ENCODE measurements at places on chromosomes 5 and 9.

- DNase-seq = no peak
These were observed 68.7 kb upstream of the TAS2R1 start for GRCh38 chr5:9698841-9699240.

DNA sequence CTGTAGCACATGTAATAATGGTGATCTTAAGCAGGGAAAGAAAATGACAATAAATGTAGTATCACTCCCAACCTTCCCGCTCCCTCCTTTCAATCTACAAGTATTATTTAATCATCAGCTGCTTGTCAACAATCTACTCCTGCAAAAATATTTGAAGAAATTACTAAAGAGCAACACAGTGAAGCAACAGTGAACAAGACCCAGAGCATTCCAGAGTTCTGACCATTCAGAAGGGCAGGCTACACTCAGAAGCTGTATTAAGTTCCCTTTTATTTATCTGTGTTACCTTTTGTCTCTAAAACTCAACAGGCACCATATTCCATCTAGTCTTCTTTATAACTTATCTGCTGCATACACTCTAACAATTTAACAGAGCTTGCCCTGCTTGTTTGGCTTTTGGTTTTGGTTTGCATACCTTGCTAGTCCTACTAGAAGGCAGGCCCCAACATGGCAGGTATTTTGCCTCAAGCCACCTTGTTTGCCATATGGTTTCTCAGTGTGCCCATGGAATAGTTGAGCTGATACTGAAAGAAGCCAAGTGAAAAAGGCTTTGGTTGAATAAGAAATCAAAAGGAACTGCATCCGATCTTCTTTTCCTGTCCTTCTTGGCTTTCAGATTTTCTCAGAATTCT lies 253.9 kb downstream of the CEMIP2 start:
- DNase-seq = no peak

GRCh38 chr9:134220311-134220710 lies 55.9 kb upstream of the RNU6ATAC start:
- DNase-seq = no peak

GRCh38 chr9:134473141-134474054 lies 147.1 kb downstream of the RXRA start:
- no peak for DNase-seq

- DNase-seq = no peak
These were observed 415.7 kb downstream of the RAB3C start for GRCh38 chr5:58998544-58998943.

- DNase-seq = no peak
These were observed 391.7 kb downstream of the ACTL7B start for GRCh38 chr9:108463932-108464606.

- no peak for DNase-seq
These were observed 35.6 kb downstream of the FST start for GRCh38 chr5:53515988-53516387.

DNA sequence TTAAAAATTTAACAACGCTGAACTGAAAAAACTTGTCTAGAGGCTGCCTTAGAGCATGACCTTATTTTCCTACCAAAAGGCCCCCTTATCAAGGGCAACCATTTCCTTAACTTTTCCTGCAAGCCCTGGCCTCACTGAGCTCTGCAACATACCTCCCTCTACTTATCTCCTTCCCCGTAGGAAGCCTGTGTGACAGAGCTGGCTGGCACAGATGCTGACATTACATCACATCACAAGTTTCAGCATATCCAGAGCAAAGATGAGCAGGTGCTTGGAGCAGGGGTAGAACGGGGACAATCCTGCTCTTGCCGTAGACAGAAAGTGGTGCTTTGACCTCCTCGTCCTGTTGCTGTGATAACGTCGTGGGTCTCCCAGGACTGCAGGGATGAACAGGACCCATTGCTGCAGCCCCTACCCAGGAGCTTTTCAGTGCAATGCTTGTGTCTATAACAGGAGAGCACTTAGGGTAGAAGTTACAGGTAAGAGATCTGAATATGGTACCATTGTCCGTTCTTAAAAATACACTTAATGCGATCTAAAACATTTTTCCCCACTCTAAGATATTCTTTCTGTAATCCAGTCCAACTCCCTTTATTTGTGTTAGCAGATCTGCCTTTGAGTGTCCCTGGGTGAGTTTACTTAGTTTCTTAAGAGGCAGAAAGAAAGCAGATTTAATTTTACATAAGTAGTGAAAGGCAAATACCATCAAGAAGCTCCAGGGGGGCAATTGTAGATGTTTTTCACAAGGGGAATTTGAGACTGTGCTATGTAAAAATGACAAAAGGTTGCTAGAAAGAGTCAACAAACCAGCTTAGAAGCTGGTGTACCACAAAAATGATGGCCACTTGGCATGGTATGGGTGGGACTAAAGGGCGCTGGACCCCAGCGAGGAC lies 101.9 kb upstream of the EFNA5 start:
- DNase-seq = no peak

GRCh38 chr5:1930501-1930879 lies 47.8 kb upstream of the IRX4 start:
- no peak for DNase-seq

- no peak for DNase-seq
These were observed 97.3 kb downstream of the SIL1 start for GRCh38 chr5:139100825-139101224.

DNA sequence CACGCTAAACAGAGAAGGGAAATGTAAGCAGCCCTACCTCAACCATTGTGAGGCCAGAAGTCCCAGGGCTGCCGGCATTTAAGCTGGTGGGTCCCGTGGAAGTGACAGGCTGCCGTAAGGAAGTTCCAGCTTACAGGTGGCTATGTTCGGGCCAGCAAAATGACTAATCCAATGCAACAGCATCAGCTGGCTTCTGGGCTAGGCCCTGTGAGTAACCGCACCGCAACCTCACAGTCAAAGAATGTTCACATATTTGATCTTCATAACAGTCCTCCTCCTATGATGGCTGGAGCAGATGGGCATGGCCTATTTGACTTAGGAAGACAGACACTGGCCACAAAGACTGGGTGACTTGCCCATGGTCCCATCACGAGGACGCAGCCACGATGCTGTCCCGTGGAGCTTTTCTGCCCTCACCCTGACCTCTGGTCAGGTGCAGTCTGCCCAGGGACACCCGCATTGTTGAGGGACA lies 88.2 kb downstream of the LIFR start:
- DNase-seq = no peak

- no peak for DNase-seq
These were observed 5.4 kb downstream of the FCN1 start for GRCh38 chr9:134912126-134912840.

DNA sequence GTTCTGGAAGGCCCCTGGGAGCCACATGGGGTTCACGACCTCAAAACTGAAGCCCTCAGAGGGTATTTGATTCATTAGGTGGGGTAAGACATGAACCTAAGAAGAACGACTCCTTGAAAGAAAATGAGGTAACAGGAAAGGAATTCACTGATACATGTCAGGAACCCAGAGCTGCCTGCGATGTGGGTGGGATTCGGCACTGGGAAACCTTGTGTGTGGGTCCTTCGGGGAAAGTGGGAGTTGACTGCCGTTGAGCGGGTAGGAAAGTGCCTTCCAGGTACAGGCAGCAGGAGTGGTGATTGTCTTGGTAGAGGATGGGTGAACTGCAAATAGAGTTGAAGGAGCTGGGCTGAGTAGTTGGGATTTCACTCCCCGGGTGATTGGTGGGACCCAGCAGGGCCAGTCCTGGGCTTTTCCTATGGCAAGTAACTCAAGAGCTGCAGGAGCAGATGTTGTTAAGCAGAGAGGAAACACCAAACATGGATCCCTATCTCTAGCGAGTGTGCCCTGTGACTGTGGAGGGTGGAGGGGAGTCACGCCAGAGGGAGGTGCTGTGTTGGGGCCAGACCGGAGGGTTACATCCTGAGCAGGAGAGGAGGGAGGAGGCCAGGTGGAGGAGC lies 30.8 kb downstream of the ANKRD33B start:
- no peak for DNase-seq

DNA sequence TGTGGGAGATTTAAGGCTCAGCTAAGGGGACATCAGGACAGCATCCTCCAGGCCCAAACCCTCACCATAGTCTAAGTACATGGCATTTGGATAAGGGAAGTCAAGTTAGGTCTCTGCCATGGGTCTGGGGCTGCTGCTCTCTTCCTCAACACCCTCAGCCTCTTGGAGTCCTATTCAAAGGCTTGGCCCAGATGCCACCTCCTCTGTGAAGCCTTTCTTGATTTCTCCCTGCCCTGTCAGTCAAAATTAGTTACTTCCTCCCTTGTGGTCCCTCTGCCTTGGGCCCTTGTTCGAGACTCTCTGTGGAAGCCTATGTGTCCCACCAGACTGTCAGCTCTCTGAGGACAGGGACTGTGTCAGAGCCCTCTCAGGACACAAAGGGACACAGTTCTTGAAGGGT lies 17.7 kb upstream of the DAB2IP start:
- no peak for DNase-seq

- no peak for DNase-seq
These were observed 175.6 kb downstream of the SEMA5A start for GRCh38 chr5:9370256-9370655.

GRCh38 chr5:155987265-155987810 lies 339.6 kb upstream of the SGCD start:
- no peak for DNase-seq
